RWPE1 (cell line): ENCODE measurements at places on chromosomes 7 and 10.
A peak's percentile ranks its signal among the peaks of the same experiment; 100 is the strongest.

DNA sequence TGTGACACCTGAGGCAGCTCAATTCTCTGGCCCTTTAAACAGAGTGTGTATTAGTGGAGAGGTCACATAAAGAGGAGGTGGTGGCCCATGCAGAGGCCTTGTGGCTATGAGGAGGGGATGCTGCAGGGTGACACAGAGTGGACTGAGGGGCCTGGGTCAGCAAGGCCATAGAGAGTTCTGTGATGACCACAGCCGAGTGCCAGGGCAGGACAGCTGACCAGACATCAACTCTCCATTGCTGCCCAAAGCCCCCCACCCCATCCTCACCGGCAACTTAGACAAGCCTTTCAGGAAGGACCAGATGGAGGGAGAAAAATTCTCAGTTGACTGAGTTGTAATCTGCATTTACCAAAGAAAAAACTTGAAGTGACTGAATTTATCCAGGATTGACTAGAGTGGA, 378.1 kb downstream of the RPS24 start:
- no peak for DNase-seq

DNA sequence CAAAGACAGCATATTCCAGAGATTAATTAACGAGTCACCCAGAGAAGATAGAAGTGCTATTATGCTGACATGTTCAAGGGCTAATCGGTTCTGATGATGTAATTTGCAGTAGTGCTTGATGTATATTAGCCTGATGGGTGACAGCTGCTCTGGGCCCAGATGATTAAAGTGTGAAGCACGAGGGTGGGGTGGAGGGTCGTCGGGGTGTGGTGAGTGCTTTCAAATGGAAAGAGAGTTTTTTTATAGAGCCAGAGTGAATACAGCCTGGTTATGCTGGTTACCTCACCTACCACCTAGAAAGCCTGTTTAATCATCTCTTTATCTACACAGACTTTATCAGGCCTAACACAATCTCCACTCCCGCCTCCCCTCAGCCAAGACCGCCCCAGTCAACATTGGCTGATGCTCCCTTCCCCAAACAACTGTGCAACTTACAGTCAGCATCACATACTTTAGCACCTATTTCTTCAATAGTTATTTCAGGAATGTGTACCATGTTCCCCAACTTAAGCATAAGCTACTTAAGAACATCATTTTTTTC, 11.5 kb upstream of the STN1 start:
- DNase-seq = no peak

DNA sequence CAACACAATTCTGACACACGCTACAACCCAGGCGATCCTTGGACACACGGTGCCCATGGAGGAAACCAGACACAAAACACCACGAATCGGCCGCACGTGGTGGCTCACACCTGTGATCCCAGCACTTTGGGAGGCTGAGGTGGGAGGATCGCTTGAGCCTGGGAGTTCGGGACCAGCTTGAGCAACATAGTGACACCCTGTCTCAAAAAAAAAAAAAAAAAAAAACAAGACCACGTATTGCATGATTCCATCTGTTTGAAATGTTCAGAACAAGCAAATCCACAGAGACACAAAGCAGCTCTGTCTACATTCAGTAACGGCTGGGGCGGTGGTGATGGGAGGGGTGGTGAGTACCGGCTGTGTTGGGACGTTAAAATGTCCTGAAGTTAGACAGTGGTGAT, 25.2 kb downstream of the ADAP1 start:
- DNase-seq = no peak

- DNase-seq = no peak
Observed at GRCh38 chr7:52271703-52272102, 763.7 kb upstream of the POM121L12 start.

- DNase-seq = no peak
Observed at GRCh38 chr7:65746398-65746669, 126.5 kb upstream of the VKORC1L1 start.

GRCh38 chr7:157117796-157118195, 20.9 kb upstream of the UBE3C start:
- DNase-seq = no peak

DNA sequence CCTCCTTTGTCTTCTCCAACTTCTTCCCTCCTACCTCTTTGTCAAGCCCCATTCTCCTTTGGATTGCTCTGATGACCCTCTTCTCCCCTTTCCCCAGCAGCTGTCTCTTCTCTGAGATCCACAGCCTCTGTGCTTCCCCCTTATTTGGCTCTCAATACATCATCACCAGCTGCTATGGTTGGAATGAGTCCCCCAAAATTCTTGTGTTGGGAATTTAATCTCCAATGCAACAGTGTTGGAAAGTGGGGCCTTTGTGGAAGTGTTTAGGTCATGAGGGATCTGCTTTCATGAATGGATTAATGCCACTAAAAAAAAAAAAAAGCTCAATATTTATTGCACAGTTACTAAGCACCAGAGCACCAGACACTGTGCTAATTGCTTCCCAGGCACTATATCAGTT, 39.2 kb upstream of the FRMD4A start:
- DNase-seq = no peak

- no peak for DNase-seq
Observed at GRCh38 chr10:131644289-131644688, 256.5 kb upstream of the PPP2R2D start.

GRCh38 chr7:102811942-102812678, 63.3 kb downstream of the FAM185A start:
- DNase-seq = no peak

- no peak for DNase-seq
Observed at GRCh38 chr7:143043391-143043790, 8.8 kb upstream of the OR6V1 start.

DNA sequence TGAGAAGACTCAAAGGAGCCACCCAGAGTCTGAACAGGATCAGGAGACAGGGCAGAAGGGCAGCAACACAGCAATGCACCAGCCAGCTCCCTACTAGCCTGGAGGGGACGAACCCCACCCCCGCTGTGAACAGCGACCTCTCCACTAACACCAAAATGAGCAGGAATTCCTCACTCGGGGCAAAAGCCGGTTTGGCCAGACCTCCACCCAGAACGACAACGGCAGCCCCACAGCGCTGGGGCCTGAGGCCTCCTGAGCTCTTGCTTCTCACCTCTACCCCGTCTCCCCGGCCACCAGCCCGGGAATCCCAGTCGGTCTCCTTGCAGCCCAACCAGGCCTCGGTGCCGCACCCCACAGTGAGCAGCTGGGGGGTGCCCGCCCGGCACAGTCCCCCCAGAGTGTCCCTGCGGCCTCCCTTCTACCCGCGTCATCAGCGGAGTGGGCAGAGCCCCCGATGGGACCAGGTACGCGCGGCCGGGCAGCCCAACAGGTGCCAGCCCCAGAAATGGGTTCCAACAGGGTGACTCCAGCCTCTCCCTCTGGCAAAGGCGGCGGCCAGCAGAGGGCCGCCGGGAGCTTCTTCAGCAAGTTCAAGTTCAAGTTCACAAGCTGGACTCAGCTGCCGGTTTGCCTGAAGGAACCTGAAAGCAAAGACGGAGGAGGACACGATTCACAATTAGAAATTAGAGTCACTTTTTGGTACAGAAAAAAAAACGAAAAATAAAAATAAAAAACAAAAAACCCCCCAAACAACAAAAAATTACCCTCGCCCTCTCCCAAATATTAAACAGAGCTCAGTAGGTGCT, 129.0 kb downstream of the MARCHF5 start:
- no peak for DNase-seq

DNA sequence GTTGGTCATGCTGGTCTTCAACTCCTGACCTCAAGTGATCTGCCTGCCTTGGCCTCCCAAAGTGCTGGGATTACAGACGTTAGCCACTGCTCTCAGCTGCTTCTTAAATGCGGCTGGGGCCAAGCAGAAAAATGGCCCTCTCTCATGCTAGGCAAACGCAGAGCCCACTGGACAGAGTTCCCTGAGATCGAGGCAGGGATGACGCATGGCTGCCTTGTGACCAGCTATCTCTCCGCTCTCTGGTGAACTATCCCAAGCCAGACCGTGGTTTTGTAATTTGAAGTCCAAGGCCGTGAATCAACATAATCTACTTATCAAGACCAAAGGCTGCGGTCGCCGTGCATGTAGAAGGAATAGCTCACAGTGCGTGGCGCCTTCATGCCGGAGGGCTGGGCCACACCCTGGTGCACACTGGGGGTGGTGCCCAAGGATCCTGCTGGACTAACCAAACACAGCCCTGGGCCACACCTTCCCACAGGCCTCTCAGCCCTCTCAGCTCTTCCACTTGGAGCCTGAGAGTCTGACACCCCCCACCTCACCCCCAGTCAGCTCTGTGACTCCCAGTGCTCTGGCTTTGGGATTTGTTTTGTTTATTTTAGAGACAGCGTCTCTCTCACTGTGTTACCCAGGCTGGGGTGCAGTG, 88.1 kb upstream of the CUX1 start:
- no peak for DNase-seq

DNA sequence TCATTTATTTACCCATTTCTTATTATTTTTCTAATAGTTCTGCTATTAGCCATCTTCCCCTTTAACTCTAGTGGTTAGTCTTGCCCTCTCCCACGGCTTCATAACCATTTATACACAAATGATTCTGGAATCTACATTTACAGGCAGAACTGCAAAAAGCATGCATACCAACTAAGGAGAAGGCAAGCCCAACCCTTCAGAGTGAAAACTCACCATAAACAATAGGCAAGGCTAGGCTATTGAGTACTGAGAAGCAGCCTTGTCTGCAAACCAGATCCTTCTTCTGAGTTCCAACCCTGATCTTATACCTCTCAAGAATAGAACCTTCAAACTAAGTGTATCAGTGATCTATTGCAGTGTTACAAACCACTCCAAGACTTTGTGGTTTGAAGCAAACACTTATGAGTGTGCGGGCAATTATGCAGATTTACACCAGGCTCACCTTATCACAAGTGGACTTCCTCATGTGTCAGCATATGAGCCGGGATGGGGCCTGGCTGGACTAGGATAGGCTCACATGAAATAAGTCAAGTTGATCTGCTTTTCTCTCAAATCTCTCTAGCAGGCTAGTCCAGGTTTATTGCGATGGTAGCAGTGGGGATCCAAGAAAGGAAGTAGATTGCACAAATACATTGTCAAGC, 896.9 kb upstream of the PHF14 start:
- no peak for DNase-seq

- DNase-seq = peak; percentile 65
Observed at GRCh38 chr10:96043893-96044715, 721 bp downstream of the CCNJ start.

- peak; percentile 93 for DNase-seq
Observed at GRCh38 chr7:2109936-2110609, 122.7 kb downstream of the MAD1L1 start.

DNA sequence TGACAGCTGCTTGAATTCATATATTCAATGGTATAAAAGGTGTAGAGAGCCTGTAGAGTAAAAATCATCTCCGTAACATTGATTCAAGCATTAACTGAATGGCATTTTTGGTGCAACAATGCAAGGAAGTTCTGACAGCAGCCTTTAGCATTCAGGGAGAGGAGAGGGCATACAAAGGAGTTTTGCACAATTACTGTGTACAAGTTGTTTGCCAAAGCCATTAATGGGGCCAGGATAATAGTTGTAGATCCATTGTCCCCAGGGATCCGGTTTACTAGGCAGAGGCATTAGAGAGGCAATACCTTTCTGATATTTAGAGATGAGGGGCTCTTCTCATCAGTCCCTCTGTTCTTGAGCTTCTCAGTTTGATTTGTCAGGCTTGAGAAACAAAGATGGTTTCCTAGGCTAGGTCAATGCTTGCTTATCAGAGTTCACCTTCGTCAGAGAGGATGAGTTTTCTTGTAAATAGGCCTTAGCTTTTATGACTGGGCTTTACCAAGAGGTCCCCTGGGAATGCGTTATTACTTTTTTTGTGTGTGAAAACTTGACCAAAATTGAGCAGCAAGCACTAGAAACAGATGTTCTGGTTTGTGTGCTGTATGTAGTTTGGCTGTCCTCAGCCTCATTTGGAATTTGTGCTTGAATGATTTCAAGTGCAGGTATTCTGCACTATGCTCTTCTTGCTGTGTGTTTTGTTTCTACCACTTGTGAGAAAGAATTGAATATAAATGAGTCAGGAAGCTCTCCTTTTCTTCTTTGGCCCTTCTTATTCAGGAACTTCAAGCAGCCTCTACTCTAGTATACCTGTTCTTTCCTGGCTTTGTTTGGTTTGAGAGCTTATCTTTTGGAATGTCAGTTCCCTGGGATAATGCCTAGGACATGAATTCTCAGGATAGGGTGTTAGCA, 32.0 kb downstream of the SND1 start:
- DNase-seq = no peak

DNA sequence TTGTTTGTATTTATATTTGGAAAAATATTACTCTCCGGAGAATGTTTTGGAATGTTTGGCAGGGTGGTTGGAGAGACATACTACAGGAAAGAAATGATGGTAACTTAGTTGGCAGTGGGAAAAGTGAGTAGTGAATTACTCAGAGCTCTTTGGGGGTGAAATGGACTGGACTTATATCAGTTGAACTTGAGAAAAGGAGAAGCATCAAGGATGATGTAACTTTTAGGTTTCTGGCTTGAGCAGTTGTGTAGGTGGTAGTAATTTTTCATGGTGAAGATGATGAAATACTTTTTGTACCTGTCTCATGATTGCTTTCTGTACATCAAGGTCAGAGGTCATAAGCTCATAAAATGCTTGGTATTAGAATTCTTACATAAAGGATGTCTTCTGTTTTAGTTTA, 617.2 kb downstream of the AUTS2 start:
- peak; percentile 21 for DNase-seq

- DNase-seq = no peak
Observed at GRCh38 chr10:15369256-15370211, 1.6 kb downstream of the FAM171A1 start.

DNA sequence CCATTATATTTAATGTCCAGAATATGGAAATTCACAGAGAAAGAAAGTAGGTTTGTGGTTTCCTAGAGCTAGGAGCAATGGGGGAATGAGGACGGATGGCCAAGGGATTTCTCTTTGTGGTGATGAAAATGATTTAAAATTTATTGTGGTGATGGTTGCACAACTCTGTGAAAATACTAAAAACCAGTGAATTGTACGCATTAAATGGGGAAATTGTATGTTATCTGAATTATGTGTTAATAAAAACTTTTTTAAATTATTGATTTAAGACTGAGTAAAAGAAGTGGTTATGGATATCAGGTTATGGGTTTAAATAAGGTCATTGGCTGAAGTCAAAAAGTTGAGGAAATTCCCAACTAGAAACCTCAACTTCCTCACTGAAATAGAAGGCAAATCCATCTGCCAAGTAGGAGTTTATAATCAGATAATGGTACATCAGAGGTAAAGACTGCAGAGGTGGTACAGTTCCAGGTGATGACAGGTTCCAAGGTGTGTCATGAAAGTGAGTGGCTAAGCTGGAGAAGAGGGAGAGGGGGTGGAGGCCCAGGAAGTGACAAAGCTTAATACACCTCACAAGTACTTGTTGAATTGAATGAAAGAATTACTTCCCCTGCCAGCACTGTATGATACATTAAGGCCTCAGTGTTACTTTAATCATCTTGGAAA, 68.9 kb upstream of the CCDC71L start:
- no peak for DNase-seq

GRCh38 chr7:129089521-129090212, 34.8 kb upstream of the TNPO3 start:
- DNase-seq = no peak

DNA sequence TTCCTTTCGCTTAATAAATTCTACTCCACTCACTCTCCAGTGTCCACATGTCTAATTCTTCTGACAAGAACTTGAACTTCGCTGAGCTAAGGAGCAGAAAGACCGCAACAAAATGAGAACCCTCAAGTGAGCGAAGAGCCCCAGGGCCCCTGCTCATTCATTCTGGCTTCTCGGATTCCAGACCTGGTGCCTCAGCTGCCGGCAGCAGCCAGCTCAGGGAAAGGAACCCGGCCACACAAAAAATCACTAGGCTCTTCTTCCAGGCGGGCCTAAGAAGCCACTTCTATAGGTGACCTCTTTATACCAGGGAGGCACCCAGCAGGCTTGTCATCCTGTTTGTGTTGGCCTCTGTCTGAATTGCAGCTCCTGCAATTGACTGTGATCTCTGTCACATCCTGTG, 33.3 kb downstream of the OTUD1 start:
- no peak for DNase-seq
